ENCODE measurements at places on chromosomes 2 and 18.

DNA sequence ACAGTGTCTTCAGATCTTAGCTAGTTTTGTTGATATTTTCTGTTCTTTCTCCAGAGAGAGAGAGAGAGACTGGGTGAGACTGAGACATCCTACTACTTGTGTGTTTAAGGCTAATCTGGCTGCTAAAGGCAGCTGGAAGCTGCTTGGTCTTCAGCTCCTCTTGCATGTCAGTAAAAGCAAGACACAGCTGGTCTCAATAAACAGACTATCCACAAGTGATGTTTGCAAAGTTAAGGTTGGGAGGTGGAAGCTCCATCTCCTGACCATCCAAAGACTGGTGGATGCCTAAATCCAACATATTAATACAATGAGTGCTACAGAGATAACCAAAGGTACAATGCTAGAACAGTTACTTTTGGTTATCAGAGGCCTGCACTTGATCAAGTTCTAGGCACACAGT, 17.8 kb downstream of the ERFE start:
- H3K36me3 ChIP-seq = peaks cover 65% of the 10 kb centered on the region
- H3K27me3 ChIP-seq = no peaks in the 10 kb centered on the region
- no peak overlapping the region for H3K4me3 ChIP-seq
- H3K4me1 ChIP-seq = no peaks in the 10 kb centered on the region
- DNase-seq = no peak
- H3K27ac ChIP-seq = no peak overlapping the region

DNA sequence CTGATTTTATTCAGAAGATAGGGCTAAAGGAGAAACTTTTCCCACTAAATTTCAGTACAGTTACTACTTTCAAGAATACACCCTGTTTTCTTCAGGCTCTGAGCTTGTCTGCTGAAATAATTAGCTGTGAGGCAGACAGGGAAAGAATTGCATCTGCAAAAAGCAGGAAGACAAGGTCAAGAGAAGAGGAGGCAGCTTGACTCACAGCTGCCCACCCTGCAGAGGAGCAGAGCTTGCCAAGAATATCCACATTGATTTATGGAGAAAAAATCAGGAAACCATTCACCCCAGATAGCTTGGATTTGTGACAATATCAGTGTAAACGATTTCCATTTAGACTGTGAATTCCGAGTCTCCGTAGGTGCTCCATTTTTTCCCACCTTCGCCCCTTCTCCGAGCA, 49.0 kb downstream of the ACTR2 start:
- peak overlapping the region; percentile 43 for H3K27ac ChIP-seq
- H3K36me3 ChIP-seq = peaks cover 11% of the 10 kb centered on the region
- H3K4me3 ChIP-seq = no peak overlapping the region

GRCh38 chr2:7133521-7133920, 216.3 kb downstream of the RNF144A start:
- no peak overlapping the region for H3K27ac ChIP-seq
- H3K4me1 ChIP-seq = no peaks in the 10 kb centered on the region
- no peak for DNase-seq
- H3K27me3 ChIP-seq = no peaks in the 10 kb centered on the region
- no peak overlapping the region for H3K4me3 ChIP-seq

DNA sequence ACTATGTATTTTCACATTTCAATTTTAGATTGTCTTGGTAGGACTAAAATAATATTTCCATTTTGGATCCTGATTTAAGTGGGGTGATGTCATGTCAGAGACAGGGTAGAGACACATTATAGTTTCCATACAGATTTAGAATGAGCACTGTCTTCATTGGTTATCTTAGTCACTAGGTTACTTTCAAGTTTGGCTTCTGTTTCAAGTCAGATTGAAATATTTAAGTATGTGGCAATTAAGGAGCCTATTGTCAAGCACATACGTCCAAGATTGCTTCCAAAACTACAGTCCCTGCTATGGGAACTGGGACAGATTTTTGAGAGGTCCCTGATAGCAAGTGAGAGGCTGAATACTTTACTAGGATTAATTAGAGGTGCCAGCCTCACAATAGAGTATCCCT, 89.2 kb upstream of the FAM117B start:
- peaks cover 8% of the 10 kb centered on the region for H3K36me3 ChIP-seq
- no peak overlapping the region for H3K27ac ChIP-seq
- no peaks in the 10 kb centered on the region for H3K4me1 ChIP-seq
- no peak for DNase-seq
- no peak overlapping the region for H3K4me3 ChIP-seq

- DNase-seq = no peak
- no peak overlapping the region for H3K4me3 ChIP-seq
- no peaks in the 10 kb centered on the region for H3K27me3 ChIP-seq
- H3K27ac ChIP-seq = no peak overlapping the region
These were observed 498.2 kb upstream of the TCF4 start for GRCh38 chr18:56086176-56086575.

GRCh38 chr2:29236074-29236473, 120.9 kb downstream of the CLIP4 start:
- no peak overlapping the region for H3K27ac ChIP-seq
- no peaks in the 10 kb centered on the region for H3K27me3 ChIP-seq
- no peak for DNase-seq
- no peaks in the 10 kb centered on the region for H3K4me1 ChIP-seq
- H3K4me3 ChIP-seq = no peak overlapping the region

DNA sequence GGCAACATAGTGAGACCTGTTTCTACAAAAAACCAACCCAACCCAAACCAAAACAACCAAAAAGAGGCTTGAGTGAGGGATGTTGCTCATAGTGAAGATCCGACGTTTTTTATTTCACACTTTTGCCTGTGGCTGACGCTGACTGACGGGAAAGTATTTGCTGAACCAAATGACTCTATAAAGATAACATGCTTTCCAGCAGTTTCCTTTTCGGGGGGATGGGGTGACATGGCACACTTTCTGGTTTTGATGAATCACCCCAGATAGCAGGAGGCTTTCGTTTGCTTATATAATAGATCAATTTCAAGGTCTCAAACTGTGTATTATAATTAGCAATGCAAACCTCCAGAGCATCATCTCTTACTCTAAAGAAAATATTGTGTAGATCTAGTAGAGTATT, 150.8 kb downstream of the AQP4 start:
- H3K27ac ChIP-seq = no peak overlapping the region
- H3K4me1 ChIP-seq = peaks cover 7% of the 10 kb centered on the region
- H3K4me3 ChIP-seq = no peak overlapping the region
- no peaks in the 10 kb centered on the region for H3K27me3 ChIP-seq
- no peaks in the 10 kb centered on the region for H3K36me3 ChIP-seq

DNA sequence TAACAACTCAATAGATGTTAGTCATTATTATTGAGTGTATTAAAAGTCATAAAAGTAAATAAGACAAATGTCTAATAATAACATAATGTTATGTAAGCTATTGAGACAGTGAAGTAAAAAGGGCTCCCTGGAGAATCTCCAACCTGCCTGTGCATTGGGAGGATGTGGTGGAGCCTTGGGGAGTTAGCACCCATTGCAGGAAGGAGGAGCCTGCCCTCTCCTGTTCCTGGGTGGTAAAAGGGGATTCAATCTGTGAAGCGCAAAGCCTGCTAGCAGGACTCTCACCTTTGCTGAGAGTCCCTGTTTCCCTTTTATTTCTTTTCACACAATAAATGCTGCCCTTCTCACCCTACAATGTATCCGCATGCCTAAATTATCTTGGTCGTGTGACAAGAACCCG, 206.1 kb downstream of the RAB3GAP1 start:
- no peaks in the 10 kb centered on the region for H3K4me1 ChIP-seq
- DNase-seq = no peak
- H3K27ac ChIP-seq = no peak overlapping the region
- no peak overlapping the region for H3K4me3 ChIP-seq
- no peaks in the 10 kb centered on the region for H3K36me3 ChIP-seq

DNA sequence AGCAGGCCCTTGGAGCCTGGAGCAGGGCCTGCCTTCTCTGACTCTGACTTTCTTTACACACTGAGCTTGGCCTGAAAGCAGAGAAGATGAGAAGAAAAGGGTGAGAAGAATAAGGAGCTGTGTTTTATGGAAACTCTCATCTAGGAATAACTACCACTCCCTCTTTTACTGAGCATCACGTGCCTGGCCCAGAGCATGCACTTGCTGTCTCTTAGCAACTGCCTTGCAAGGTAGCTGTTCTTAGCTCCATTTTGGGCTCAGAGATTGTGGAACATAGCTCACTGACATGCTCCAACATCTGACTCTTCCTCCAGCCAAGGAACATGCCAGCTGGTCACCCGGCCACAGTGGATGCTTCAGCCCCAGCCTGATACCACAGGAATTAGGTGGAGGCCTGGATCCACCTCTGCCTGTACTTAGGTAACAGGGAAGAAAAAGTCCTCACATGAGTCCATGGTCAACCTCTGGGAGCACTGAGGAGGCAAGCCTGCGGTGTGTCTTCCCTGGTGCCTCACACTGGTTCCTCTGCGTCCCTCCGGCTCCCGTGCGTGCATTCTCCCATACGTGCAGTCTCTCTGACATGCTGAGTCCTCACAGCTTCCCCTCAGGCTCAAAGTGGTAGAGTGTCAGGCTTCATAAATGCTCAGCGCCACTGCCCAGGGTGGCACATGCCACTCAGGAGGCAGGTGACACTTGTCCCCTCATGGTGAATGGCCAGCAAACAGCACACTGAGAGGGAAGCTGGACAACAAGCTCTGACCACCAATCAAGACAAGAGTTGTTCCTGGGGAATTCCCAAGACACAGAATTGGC, 35.7 kb downstream of the AMER3 start:
- DNase-seq = no peak
- H3K4me1 ChIP-seq = no peaks in the 10 kb centered on the region
- H3K27me3 ChIP-seq = no peaks in the 10 kb centered on the region

DNA sequence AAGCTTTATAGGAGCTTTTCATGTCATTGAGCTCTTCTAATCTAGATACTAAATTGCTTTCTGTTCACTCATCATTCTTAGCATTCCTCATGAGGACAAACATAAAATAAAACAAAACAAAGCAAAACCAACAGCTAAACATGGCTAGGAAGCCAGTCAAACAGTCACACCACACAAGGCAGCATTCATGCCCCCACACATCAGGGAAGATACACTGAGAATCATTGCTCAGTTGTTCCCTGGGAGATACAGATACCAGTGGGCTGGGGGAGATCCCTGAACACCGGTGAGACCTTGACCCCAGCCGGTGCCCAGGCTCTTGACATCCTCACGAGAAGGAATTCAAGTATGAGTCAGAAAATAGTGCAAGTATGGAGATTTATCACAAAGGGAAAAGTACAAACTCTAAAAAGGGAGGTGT, 177.9 kb upstream of the ARL4C start:
- no peaks in the 10 kb centered on the region for H3K27me3 ChIP-seq
- H3K36me3 ChIP-seq = no peaks in the 10 kb centered on the region
- DNase-seq = no peak
- H3K4me3 ChIP-seq = no peak overlapping the region

DNA sequence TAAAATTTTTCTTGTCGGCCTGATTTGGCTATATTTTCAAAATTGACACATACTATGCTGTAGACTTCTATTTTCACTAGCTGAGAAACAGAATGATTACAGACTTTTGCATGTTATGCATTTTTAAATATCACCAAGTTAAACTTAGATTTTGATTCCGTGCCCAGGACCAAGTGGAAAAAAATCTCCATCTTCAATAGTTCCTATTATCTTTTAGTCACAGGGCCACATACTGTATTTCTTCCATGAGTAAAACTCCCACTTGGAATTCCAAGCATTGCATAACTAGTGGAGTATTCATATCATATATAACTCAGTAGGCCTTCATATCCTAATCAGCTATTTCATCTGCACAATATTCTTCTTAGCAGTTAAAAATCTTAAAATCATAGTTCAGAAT, 470.9 kb downstream of the ARHGAP15 start:
- H3K4me3 ChIP-seq = no peak overlapping the region
- H3K4me1 ChIP-seq = no peaks in the 10 kb centered on the region
- H3K27me3 ChIP-seq = no peaks in the 10 kb centered on the region
- peak overlapping the region; percentile 67 for H3K27ac ChIP-seq

DNA sequence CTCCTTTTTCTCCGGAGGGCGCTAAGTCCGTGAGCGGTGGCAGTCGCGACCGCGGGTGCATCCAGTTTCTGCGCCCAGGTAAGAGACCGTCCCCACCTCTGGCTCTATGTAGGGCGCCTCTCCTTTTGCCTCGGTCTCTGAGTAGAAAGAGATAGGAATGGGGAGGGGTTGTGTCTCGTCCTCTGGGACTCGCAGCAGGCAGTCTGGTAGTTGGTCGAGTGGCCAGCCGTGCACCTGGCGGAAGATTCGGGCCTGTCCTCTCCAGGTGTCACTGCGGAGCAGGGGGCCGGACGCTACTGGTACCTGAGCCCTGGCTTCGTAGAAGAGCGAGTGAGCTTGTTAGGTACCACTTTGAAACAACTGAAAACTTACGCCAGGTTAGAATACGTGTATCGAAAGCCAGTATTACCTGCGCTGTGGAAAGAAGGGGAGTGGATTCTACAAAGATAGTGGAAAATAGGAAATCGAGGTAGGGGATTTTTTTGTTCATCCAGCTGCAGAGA, 403 bp downstream of the MAP2 start:
- peaks cover 8% of the 10 kb centered on the region for H3K4me1 ChIP-seq
- peak overlapping the region; percentile 75 for H3K27ac ChIP-seq
- no peaks in the 10 kb centered on the region for H3K36me3 ChIP-seq
- peak overlapping the region; percentile 96 for H3K4me3 ChIP-seq
- H3K27me3 ChIP-seq = no peaks in the 10 kb centered on the region

DNA sequence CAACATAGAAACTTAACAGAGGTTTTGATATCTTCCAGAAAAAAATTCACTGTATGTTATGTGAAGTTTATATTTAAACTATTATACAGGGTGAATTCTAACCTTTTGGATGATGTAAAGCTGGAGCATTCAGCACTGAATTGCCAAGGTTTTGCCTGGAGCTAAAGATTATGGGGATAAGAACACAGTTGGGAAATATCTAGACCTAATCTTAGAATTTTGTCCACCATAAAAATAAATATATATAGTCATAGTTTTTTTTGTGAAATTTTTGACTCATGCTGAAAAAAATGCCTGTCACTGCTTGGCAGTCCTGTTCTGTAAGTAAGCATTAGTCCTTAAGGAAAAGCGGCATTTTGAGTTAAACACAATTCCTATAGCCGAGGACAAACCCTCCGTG, 339.3 kb upstream of the TMEFF2 start:
- H3K36me3 ChIP-seq = no peaks in the 10 kb centered on the region
- H3K4me3 ChIP-seq = no peak overlapping the region
- DNase-seq = no peak
- no peaks in the 10 kb centered on the region for H3K27me3 ChIP-seq
- no peak overlapping the region for H3K27ac ChIP-seq

DNA sequence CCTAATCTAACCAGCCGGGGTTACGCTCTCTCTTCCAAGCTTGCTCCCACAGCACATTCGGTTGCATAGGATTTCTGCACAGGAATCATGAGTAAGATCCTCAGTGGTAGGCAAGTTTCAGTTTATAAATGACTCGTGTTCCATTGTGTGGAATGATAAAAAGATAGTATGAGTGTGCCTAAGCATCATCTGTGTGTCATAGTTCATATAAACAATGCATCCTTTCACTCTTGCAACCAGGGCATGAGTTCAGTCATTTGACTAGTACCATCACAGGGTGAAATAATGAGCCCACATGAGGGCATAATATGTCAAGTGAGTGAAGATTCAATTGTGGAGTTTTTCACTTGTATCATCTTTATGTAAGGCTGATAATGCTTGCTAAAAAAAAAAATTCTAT, 417.1 kb upstream of the CDH2 start:
- no peak overlapping the region for H3K4me3 ChIP-seq
- no peaks in the 10 kb centered on the region for H3K4me1 ChIP-seq
- H3K27me3 ChIP-seq = no peaks in the 10 kb centered on the region
- no peak overlapping the region for H3K27ac ChIP-seq
